ENCODE measurements at places on chromosomes 4 and X. TPM values are rescaled to one million over a fixed set of nuclear protein-coding genes. Genes with fewer than 3 reads are reported as not detected.

SLC26A1 gene
- total RNA-seq: 3.8 TPM

- no peaks in the 10 kb centered on the region for H3K36me3 ChIP-seq
- no peak overlapping the region for H3K27ac ChIP-seq
- DNase-seq: no peak
- no peaks in the 10 kb centered on the region for H3K27me3 ChIP-seq
- H3K4me1 ChIP-seq: peaks cover 8% of the 10 kb centered on the region
Measured at GRCh38 chr4:113635739-113636437, 125.7 kb downstream of the CAMK2D start.

DNA sequence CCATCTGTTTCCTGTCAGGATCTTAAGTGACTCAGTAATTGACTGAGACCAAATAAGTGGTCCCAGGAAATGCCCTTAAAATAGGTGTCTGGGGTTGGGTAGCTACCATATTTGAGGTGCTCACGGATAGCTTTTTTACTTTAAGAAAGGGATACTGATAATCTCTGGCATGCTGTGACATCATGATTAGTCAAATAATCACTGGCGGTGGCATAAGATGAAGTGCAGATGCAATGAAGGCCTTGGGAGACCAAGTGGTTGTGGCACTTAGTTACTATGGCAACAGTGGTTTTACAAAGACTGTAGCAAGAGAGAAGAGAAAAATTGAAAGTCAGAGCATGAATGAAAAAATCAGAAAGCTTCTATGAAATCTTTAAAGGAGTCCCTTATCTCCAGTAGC, 114.5 kb upstream of the SLIT2 start:
- no peaks in the 10 kb centered on the region for H3K27me3 ChIP-seq
- H3K36me3 ChIP-seq: no peaks in the 10 kb centered on the region
- H3K4me1 ChIP-seq: no peaks in the 10 kb centered on the region
- DNase-seq: no peak
- H3K27ac ChIP-seq: no peak overlapping the region

DNA sequence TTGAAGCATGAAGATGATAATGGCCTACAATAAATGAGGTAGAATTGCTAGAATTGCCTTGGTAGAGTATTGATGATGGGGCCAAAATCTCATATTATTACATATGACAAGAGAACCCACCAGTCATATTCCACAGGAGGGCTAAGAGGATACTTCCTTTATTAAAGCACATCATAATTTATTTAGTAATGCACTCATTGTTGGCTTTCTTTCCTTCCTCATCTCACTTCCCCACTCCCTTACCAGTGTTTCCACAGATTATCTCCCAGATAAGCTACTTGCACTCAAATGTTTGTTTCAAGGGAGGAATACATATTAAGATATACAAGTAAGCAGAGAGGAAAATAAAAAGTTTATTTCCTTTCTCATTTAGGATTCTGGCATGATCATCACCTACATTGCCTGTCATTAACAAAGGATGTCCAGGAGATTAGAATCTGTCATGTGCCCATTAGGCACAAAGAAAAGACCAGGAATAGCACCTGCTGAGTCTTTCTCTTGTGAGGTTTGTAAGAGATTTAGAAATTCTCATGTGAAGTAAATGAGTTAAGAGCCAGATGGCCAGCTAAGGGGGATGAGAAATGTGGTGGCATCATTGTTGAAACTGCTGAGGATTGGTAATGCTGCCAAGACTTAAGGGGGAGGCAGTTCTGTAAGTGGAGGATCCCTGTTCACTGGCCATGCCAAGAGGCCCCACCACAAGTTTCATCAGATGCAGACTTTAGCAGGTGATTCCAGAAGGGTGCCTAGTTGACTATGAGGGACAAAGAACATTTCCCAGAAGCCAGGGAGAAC, 52.4 kb upstream of the PRDM8 start:
- no peaks in the 10 kb centered on the region for H3K36me3 ChIP-seq
- H3K27ac ChIP-seq: no peak overlapping the region
- no peaks in the 10 kb centered on the region for H3K4me1 ChIP-seq
- H3K27me3 ChIP-seq: no peaks in the 10 kb centered on the region
- no peak for DNase-seq
- H3K4me3 ChIP-seq: no peak overlapping the region

AKAP17A gene
- total RNA-seq: 42.4 TPM

DNA sequence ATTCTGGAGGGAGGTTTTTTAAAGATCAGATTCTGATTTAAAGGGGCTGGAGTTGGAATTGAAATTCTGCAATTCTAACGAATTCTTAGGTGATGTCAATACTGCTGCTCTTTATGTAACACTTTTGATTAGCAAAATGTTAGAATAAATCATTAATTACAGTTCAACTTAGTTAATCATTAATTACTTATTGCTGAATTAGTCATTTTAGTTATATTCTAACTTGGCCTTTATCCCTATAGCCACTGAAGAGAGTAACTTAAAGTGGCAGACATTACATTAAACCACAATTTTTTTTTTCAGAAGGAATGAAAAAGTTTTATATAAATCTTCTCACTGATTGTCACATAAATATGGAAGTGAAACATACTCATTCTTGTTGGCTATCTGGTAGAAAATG, 206.6 kb upstream of the ITM2A start:
- DNase-seq: no peak
- no peaks in the 10 kb centered on the region for H3K4me1 ChIP-seq
- H3K4me3 ChIP-seq: no peak overlapping the region
- no peak overlapping the region for H3K27ac ChIP-seq
- H3K36me3 ChIP-seq: no peaks in the 10 kb centered on the region

- no peaks in the 10 kb centered on the region for H3K27me3 ChIP-seq
- no peak overlapping the region for H3K27ac ChIP-seq
- H3K4me3 ChIP-seq: no peak overlapping the region
- H3K4me1 ChIP-seq: no peaks in the 10 kb centered on the region
- no peak for DNase-seq
- no peaks in the 10 kb centered on the region for H3K36me3 ChIP-seq
Measured at GRCh38 chr4:155837203-155837796, 28.8 kb downstream of the ASIC5 start.

DNA sequence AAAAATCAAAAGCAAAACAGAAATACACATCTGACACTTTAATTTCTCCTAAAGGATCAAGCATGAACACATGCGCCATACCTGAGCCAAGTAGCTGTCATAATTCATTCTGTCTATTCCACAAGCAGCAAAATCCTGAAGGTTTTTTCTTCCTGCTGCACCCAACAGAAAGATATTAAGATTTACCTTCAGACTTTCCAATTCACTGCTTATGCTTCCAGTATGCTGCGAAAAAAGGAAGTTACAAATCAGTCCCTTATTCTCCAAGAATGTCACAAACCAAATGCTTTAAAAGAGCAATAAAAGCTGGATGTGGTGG, 29.2 kb upstream of the FGFBP2 start:
- no peak for DNase-seq
- no peak overlapping the region for H3K27ac ChIP-seq
- H3K4me1 ChIP-seq: peaks cover 3% of the 10 kb centered on the region
- no peak overlapping the region for H3K4me3 ChIP-seq
- H3K27me3 ChIP-seq: no peaks in the 10 kb centered on the region

GRCh38 chr4:52655506-52655905, 3.6 kb downstream of the USP46 start:
- H3K4me3 ChIP-seq: no peak overlapping the region
- H3K36me3 ChIP-seq: no peaks in the 10 kb centered on the region
- H3K27me3 ChIP-seq: no peaks in the 10 kb centered on the region
- no peak for DNase-seq
- peaks cover 3% of the 10 kb centered on the region for H3K4me1 ChIP-seq

- H3K4me3 ChIP-seq: no peak overlapping the region
- DNase-seq: no peak
- no peaks in the 10 kb centered on the region for H3K27me3 ChIP-seq
- H3K4me1 ChIP-seq: no peaks in the 10 kb centered on the region
Measured at GRCh38 chrX:41353985-41354384, 20.0 kb downstream of the DDX3X start.

TMEM144 gene
- 18.3 TPM for total RNA-seq

TRIM60 gene
- not detected for total RNA-seq
